ENCODE measurements at places on chromosomes 11 and 22.

DNA sequence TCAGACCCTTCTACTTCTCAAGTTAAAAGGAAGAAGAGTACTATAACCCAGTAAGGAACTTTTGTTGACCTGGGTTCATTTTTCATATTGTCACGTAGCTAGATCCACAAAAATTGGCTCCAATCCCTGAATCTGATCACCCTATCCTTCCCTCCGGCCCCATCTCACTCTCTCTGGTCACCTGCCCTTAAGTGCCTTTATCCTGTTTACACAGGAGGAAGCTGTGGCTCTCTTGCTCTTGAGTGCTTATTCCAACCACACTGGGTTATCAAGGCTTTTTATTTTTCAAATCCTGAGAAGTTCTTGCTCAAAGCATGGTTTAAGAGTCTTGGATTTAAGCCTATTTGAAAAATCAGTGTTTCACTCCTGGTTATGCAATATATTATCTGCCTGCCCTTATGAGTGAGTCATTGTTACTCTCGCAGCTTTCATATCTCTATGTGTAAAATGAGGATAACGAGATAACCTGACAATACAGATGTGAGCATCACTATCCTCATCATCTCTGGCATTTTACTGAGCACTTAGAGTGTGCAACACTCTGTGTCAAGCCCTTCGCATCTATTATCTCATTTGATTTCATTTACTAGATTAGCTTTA lies 293.9 kb downstream of the GUCY1A2 start:
- no peak for DNase-seq

DNA sequence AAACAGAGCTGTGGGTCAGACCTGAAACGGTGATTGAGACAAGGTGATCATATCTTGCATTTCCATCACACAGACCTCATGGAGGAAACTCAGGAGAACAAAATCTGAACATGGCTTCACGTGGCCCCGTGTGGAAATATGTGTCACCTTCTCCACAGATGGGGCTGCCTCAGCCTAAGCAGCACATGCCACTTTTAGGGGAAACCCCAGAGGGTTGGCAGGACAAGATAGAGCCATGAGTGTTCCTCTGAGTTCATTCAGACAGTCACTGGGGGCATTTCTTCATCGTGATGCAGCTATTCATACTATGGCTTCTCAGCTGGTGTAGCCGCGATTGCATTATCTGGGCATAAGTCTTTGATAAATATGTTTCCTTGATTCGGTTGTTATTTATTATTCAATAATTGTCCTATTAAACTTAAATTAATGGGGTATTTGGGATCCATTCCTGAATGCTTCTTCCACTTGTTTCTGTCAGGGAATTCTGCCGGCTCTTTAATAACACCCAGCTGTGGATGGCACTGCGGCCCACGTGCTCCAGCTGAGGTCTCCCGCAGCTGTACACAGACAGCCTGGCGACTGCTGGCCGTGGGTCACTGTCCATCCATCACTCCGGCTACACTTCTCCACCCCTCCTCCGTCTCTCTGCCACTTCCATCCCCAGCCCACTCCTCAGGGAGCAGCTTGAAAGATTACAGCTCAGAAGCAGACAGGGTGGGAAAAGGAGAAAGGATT lies 485.1 kb downstream of the OPCML start:
- no peak for DNase-seq

DNA sequence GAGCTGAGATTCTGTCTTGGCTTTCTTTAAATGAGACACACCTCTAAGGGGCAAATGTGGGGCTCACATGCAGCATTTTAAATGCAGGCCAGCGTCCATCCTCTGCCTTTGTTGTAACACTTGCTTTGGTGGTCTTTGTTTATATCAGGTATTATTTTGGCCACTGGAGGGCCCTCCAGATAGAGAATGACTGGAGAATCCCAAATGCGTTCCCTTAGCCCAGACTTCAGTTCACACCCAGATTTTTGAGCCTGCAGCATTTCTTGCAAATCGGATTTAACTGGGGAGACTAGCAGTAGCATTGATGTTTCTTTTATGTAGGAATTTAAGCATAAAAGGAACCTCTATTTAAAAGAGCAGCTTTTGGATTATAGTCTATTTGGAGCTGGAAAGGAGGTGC lies 200.2 kb upstream of the SORL1-AS1 start:
- no peak for DNase-seq

DNA sequence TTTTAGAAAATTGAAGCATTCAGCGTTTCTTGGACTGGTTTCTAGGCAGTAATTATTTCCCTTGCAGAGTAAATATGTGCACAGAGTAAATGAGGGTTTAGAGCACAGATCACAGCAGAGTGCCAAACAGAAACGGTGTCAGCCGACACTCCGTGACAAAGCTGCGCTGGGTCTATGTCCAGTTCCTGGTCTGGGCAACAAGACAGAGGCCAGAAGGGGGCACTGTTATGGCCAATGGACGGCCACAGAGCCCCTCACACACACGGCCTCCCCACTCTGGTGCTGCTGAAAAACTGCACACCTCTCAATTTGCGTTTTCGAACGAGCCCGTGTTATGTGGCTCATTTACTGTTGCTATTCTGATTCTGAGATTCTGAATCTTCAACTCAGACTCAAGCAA lies 180.7 kb downstream of the MPPED1 start:
- DNase-seq, result no peak

DNA sequence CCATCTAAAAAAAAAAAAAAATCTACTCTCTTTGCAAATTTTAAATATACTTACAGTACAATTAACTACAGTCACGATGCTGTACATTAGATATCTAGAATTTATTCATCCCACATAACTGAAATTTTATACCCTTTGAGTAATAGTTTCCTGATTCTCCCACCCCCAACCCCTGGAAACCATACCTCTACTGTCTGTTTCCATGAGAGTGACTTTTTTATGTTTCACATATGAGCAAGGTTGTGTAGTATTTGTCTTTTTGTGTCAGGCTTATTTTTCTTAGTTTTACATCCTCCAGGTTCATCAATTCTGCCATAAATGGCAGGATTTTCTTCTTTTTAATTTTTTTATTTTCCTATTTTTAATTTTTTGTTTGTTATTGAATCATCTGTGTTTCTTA lies 3.2 kb downstream of the HBB start:
- DNase-seq, result no peak

GRCh38 chr22:29456211-29456671 lies 17.9 kb downstream of the RFPL1 start:
- no peak for DNase-seq

DNA sequence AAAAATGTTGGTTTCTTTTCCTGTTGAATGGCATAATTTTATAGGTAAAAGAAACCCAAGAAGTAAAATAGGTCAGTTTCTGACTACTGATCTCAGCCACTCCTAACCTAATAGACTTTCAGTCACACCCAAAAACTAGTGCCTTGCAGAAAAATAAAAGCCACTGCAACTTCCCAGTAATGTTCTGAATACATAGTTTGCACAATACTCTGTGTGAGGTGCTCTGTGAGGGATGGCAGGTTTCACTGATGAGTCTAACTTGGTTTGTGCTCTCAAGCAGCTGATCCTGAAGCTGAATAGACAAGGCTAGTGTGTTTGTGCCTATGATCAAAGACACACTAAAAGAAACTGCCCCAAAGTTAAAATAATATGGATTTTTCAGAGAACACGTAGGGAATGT lies 758.3 kb downstream of the NELL1 start:
- no peak for DNase-seq

- DNase-seq, result no peak
Measured at GRCh38 chr11:114847306-114847975, 169.1 kb downstream of the NXPE2 start.

- DNase-seq, result no peak
Measured at GRCh38 chr22:20433686-20434241, 3.9 kb downstream of the SCARF2 start.

- DNase-seq, result no peak
Measured at GRCh38 chr11:1936781-1937615, 10.1 kb upstream of the MRPL23 start.
